8988T (cell line): ENCODE measurements at places on chromosomes 12 and 14.

GRCh38 chr12:62977418-62977817, 42.5 kb upstream of the PPM1H start:
- no peak for DNase-seq

- peak; percentile 33 for DNase-seq
These were observed 669 bp upstream of the KCNK13 start for GRCh38 chr14:90060965-90061684.

GRCh38 chr12:19960527-19960926, 407.8 kb upstream of the PDE3A start:
- no peak for DNase-seq

GRCh38 chr12:49827401-49828099, 663 bp downstream of the NCKAP5L start:
- DNase-seq = peak; percentile 72

DNA sequence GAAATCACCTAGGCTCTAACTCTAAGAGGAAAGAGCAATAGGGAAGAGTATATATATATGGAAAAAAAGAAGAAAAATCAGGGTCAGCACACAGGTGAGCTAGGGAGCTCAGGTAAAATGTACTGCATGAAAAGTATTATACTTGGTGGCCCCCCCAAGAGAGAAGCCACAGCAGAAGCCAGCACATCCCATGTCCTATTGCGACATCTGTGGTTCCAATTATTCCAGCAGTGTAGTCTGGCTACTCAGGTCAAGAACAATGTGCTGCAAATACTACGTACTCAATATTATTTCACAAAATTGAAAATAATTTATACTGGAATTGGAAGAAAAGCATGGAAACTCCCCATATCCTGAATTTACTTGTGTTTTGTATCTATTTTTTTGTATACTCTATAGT, 85.5 kb downstream of the CEP83 start:
- DNase-seq = no peak

DNA sequence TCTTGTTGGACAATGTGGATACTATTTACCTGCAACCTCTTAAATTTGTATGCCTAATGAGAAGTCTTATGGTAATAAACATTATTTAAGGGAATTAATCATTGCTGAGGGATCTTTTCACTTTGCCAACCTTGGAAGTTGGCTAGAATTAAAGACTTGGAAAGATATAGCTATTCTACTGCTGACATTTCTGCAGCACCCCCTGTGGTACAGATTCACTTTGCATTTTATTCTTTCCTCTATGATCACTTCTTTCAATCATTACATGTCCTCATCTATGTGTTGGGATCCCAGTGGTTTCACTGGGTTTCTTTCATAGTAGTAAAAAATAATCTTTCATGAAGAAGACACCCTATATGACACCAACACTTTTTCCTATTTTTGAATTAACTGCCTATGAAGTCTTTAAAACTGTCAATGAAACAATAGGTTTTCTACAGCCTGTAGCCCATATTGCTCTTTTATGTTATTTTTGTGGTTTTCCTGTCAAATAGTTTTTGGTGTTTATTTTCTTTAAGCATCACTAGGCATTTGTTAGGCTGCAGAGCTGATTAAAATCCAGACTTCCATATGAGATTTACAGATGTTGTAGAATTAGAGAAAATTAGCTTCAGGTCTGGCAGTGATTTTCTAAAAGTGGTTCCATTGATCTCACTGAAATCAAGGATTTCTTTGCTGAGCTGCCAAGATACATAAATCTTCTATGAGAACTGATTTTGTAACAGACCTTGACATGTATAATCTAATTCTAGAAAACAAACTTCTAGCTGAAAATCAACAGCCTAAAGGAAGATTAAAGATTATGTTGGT, 256.1 kb downstream of the NAV3 start:
- no peak for DNase-seq

- DNase-seq = no peak
These were observed 67.5 kb upstream of the DAAM1 start for GRCh38 chr14:59120921-59121320.

GRCh38 chr14:105209091-105209490, 28.0 kb upstream of the NUDT14 start:
- no peak for DNase-seq

DNA sequence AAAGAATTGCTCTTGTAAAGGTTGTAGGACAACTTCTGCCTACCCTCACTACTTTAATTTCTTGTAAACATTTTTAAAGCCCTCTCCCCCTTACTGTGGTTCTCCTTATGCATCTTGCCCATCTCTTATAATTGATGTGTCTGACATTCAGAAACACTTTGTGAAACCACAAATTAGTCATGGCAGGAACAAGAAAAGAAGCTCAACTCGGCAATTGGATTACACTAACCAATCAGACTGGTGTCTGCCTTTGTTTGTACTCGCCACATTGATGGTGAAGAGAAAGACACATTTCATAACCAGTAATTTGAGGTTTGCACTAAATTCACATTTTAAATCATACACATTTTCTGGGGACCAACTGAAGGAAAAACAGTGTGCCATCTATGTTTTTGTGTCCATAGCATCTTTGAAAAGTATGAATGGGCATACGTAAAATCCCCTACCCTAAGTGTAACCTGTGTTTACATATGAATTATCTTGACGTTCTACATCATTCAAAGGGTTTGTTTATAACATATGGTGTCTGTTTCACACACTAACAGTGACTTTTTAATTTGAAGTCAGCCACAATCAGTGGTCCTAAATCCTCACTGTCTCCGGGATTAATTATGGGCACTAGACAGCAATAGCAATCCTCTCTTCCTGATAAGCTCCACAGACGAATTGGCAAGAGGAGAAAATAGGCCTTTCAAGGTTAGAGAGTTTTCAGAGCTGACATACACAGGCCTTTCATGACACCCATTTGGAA, 49.9 kb downstream of the OTX2 start:
- DNase-seq = no peak

DNA sequence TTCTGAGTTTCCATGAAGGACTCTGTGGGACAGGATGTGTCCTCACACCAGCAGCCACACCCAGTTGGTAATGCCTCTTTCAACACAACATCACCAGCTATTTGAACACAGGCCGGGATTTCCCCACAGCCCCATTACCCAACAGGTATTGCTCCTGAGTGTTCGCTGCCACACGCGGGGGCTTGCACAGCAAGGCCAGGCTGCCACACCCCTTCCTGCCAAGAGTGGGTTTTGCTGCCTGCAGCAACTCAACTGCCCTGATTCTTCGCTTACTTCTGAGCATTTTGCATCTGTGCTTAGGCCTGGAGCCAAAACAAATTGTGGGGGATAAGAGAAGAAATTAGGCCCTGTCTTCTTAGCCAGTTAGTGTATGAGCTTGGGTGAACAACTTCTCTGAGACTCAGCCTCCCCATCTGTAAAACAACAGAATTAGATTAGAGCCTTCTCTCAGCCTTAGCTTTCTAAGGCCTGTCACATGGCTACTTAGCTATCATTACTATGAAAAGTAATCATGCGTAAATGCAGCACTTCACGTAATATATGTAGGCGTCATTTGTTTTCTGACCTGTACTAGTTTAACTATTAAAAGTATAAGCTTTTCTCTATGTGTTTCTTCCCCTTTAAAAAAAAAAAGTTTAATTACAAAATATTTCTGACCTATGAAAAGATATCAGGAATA, 20.0 kb downstream of the CKAP4 start:
- no peak for DNase-seq

GRCh38 chr14:99282261-99283050, 10.5 kb upstream of the BCL11B start:
- DNase-seq = no peak

- DNase-seq = no peak
These were observed 58.1 kb upstream of the TUNAR start for GRCh38 chr14:95818581-95818980.

DNA sequence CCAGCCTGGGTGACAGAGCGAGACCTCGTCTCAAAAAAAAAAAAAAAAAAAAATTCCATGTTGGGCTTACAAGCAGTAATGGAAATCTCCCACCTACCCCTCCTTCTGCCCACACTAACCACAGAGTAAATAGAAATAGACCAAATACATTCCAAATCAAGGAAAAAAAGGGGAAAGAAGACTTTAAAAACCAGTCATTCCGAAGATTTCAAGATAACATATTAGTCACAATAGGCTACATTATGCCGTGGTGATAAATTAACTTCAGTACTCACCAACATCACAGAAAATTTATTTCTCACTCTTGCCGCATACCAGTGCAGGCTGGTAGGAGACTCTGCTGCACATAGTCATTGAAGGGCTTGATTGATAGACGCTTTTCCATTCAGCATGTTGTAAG, 15.5 kb upstream of the ETV6 start:
- DNase-seq = no peak

GRCh38 chr14:60090864-60091519, 731 bp upstream of the PCNX4 start:
- no peak for DNase-seq

- no peak for DNase-seq
These were observed 79.2 kb downstream of the B4GALNT3 start for GRCh38 chr12:538731-539539.

- peak; percentile 21 for DNase-seq
These were observed 578 bp downstream of the DCAF5 start for GRCh38 chr14:69152181-69152901.

DNA sequence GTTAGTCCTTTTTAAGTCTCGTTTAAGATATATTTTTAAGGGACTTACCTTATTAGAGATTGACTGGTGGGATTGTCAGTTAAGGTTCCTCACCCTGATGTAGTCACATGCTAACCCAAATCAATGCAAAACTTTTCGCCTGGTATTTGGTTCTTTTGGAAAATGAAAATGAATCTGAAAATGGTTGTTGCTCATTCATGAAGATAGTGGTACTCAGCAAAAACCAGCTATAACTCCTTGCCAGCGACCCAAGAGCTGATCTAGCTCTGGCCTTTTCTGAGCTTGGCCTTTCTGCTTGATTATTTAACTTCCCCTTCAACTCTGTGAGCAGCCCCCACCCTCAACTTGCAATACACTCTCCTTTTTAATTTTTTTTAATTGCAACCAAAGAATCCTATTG, 85.0 kb upstream of the GTF2A1 start:
- DNase-seq = no peak

DNA sequence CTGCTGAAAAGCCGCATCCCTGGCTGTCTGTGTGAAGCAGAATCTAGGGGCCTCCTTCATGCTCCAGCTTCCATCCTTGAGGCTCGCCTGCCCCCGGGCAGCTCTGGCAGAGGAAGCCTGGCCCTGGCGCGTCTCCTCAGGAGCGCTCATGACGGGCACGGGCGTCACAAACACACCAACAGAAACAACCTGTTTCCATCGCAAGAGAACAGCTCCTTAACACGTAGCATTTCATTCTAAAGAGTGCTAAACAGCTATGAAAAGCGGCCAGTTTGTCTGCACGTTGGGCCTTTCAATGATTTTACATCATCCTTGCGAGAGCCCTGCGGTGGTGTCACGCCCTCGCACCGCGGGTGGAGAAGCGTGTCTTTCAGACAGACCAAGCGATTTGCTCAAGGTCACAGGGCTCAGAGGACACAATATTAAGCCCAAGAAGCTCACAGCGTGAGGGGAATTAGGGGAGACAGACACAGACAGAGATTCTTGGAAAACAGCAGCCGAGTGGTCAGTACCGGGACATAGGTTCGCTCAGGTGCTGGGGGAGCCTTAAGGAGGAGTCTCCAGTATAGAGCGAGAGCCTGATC, 4.9 kb downstream of the ADGRD1 start:
- DNase-seq = no peak

- no peak for DNase-seq
These were observed 2.5 kb downstream of the RDH16 start for GRCh38 chr12:56954958-56955355.

GRCh38 chr12:82299319-82300025, 58.7 kb downstream of the CCDC59 start:
- no peak for DNase-seq

DNA sequence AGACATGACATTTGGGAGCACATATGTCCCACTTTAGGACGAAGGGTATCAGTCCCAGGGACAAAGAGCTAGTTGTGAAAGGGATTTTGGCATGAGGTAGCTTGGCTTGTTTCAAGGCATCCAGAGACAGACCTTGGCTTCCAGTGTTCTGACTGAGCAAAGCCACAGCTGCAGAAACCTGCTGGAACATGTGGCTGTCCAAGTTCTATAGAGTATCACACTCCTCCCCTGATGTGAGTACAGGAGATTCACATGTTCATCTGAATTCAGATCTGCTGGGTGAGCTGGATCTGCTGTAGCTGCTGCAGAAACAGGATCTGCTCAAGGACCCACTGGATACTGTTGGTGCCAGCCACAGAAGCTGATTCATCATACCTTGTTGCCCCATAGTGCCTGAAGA, 10.1 kb upstream of the C14orf39 start:
- DNase-seq = no peak

GRCh38 chr12:123031171-123031845, 50.8 kb downstream of the ARL6IP4 start:
- no peak for DNase-seq

GRCh38 chr12:124913474-124914391, 717 bp downstream of the UBC start:
- no peak for DNase-seq

DNA sequence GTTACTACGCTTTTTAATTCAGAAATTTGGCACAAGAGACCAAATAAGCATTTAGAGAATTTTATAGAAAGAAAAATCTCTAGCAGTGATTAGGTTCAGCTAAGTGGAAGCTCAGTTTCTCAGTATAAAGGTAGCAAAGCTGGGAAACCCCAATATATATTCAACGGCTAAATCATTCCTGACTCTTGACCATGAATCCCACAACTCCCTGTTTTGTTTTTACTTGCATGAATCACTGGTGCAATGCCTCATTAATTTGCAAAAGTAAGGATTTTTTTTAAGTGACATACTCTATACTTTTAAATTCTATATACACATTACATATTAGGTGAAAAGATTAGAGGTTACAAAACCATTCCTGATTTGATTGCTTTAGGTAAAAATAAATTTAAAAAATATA, 74.3 kb upstream of the PLEKHG7 start:
- DNase-seq = no peak

- peak; percentile 84 for DNase-seq
These were observed 4.5 kb upstream of the SETD1B start for GRCh38 chr12:121799156-121799841.

- DNase-seq = no peak
These were observed 354.4 kb upstream of the FLRT2 start for GRCh38 chr14:85175556-85175955.

GRCh38 chr14:95515080-95515489, 1.4 kb downstream of the SYNE3 start:
- no peak for DNase-seq

- DNase-seq = no peak
These were observed 10.6 kb upstream of the CSAD start for GRCh38 chr12:53191096-53191884.

- no peak for DNase-seq
These were observed 70.8 kb downstream of the WNK1 start for GRCh38 chr12:823028-823698.

GRCh38 chr14:94045563-94046345, 19.6 kb downstream of the OTUB2 start:
- DNase-seq = no peak

DNA sequence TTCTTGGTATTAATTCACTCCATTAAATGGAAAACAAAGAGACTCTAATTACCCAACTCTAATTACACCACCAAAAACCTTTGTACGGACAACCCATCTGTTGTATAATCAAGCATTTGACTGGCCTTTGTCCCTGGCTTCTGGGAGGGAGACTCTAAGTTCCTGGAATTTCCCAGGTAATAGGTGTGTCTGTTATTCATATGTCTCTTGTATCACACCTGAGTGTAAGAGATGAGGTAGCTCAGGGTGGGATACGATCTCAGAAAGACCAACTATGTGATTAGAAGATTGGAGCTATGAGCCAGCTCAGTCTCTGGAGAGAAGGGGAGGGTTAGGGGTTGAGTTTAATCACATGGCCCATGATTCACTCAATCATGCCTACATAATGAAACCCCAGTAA, 94.7 kb upstream of the PLXNC1 start:
- DNase-seq = no peak
